Occipital lobe (tissue), 3 donors: ENCODE measurements at places on chromosomes 16 and 17.
A peak's percentile ranks its signal among the peaks of the same experiment; 100 is the strongest.

- peak; percentile 55 for DNase-seq
These were observed 1.1 kb downstream of the MAPT start for GRCh38 chr17:45895304-45895968.

DNA sequence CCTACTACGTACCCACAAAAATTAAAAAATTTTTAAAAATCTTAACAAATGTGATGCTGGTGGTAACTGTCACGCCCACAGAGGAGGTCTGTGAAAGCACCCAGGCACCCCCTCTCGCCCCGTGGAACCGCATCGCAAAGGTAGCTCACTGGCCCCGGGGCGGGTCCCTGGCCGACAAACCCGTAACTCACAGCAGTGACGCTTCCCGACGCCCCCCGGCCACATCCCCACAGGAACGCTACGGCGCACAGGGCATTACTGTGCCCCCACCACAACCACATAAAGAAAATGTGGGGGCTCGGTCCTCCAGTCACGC lies 366 bp downstream of the ANKS3 start:
- no peak for DNase-seq

- no peak for DNase-seq
These were observed 854.1 kb downstream of the KCNJ2 start for GRCh38 chr17:71023249-71024030.

DNA sequence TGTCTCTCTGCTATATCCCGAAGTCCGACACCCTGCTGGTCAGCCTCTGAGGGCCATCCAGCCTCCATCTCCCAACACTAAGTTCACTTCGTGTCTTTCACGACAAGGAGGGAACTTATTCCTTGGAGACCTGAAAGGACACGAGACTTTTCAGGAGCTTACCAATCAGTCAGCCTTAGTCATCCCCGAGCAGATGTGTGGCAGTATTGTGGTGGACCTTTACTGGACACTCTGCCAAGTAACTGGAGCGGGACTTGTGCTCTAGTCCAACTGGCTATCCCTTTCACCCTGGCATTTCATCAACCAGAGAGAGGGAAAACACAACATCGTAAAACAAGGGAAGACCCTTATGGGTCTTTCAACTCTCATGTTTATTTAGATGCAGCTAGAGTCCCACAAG lies 87.1 kb downstream of the EMP2 start:
- no peak for DNase-seq

DNA sequence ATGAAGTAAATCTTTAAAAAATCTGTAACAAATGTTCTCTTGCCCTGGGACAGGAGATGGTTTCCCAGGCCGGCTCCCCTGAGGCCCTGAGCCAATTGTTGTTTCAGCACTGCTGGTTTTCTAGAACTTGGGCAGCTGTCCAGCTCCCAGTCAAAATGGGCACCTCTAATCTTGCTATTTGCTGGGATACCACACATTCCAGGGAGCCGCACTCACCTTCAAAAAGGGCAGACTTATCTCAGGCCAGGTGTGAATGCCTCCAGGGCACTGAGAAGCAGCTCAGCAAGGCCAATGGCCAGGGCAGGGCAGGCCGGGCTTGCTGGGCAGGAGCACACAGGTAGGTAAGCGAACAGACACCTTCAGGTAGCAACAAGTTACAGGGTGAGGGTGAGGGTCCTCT lies 24.4 kb downstream of the TRIM16 start:
- DNase-seq, result no peak

DNA sequence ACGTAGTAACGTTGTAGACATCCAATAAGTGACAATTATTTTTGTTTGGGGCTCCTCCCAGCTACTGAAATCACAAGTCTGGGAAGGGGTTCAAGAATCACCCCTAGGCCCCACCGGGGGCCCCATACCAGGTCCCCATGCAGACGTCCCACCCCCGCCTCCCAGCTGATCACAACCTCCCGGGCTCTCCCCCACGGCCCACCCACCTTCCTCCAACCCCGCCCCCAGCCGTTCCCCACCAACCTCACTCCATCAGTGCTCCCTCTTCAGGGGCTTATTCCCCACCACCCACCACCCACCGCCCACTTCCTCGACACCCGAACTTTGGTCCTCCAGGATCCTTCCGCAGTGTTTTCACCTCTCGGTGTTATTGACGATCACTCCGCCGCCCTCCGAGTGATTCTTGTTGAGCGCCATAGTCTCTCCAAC lies 240 bp downstream of the WBP2 start:
- no peak for DNase-seq

GRCh38 chr16:49502136-49502881 lies 128.7 kb downstream of the C16orf78 start:
- no peak for DNase-seq

- no peak for DNase-seq
These were observed 94.2 kb downstream of the ARHGAP44 start for GRCh38 chr17:12883472-12883871.

DNA sequence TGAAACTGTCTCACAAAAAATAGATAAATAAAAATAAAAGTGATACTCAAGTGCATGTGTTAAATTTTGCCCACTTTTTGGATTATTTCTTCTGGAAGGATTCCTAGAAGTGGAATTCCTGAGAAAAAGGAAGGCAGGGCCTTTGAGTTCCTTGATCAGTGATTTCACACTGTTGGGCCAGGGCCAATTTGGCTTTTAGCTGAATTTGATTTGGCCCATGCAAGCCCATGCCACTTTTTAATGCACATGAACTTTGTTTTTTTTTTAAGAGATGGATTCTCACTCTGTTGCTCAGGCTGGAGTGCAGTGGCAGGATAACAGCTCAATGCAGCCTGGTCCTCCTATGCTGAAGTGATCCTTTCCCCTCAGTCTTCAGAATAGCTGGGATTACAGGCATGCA lies 96.3 kb downstream of the TNFRSF13B start:
- DNase-seq, result no peak

DNA sequence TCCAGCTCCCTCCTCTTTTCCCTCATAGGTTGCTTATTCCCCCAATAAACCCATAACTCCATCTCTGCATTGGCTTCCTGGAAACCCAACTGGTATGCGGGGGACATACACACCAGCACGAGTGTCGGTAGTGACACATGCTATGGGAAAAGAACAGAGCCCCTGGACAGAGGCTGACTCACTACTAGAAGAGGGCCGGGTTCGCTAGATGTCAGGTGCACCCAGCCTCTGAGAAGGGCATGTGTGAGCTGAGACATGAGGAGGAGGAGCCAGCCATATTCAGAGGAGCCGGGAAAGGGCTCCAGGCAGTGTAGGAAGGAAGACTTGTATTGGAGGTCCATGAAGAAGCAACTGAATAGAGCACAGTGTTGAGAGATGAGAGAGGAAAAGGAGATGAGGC lies 241.1 kb downstream of the SOX9 start:
- DNase-seq, result no peak

DNA sequence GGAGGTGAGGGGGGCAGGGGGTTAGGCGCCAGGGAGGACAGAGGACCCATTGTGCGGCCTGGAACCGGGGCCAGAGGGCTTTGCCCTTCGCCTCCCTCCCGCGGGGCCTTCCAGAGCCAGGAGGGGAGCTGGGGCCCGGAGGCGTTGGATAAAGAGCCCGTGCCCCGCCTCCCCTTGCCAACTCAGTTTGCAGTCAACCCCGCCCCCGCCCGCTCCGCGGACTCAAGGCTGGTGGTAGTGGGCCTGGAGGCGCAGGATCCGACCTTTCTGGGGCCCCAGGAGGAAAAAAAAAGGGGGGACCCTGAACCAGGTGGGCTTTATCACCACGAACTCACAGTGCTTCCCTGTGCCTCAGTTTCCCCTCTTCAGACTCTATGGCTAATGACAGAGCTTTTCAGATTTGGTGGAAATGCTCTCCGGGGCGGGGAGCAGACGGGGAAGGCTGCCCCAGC lies 2.0 kb upstream of the SPHK1 start:
- no peak for DNase-seq
